ENCODE measurements at places on chromosomes 2 and 18. TPM values are rescaled to one million over a fixed set of nuclear protein-coding genes. Genes with fewer than 3 reads are reported as not detected.

DNA sequence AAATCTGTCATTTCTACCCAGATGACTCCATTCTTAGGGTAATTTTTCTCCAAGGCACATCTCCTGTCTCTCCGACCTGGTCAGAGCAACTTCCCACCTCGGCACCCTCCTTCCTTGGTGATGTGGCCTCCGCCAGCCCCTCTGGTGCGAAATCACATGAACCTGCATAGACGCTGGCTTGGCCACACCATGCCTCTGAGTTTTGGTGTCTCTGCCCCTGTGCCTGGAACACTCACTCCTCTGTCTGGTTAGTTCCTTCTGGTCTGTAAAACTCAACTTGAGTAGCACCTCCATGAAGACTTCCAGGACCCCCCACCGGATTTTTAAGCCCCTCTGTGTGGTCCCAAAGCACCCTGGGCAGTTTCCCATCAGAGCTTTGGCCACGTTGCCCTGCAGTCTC is 83.2 kb upstream of the OTOS start:
- no peaks in the 10 kb centered on the region for H3K27me3 ChIP-seq
- H3K4me3 ChIP-seq = no peak overlapping the region
- no peak overlapping the region for H3K27ac ChIP-seq
- peak; percentile 7 for DNase-seq
- no peaks in the 10 kb centered on the region for H3K4me1 ChIP-seq

The PJVK gene
- total RNA-seq = 0.96 TPM

The TUBA4B gene
- total RNA-seq = not detected

GRCh38 chr2:60891180-60891579 is 9.8 kb downstream of the REL start:
- DNase-seq = no peak
- H3K36me3 ChIP-seq = no peaks in the 10 kb centered on the region
- no peak overlapping the region for H3K27ac ChIP-seq

GRCh38 chr2:29910960-29911359 is 10.4 kb downstream of the ALK start:
- H3K4me1 ChIP-seq = no peaks in the 10 kb centered on the region
- no peak overlapping the region for H3K27ac ChIP-seq
- H3K36me3 ChIP-seq = no peaks in the 10 kb centered on the region
- H3K27me3 ChIP-seq = no peaks in the 10 kb centered on the region
- H3K4me3 ChIP-seq = no peak overlapping the region

- DNase-seq = peak; percentile 48
- no peaks in the 10 kb centered on the region for H3K27me3 ChIP-seq
- H3K27ac ChIP-seq = no peak overlapping the region
- H3K36me3 ChIP-seq = no peaks in the 10 kb centered on the region
- no peak overlapping the region for H3K4me3 ChIP-seq
Measured at GRCh38 chr2:223101340-223102039, 49.5 kb downstream of the KCNE4 start.

GRCh38 chr2:241788572-241788971 is 11.9 kb downstream of the GAL3ST2 start:
- H3K27ac ChIP-seq = peak overlapping the region; percentile 41
- no peak overlapping the region for H3K4me3 ChIP-seq
- H3K4me1 ChIP-seq = peaks cover 7% of the 10 kb centered on the region
- no peaks in the 10 kb centered on the region for H3K36me3 ChIP-seq
- no peak for DNase-seq

- H3K27me3 ChIP-seq = no peaks in the 10 kb centered on the region
- H3K4me1 ChIP-seq = no peaks in the 10 kb centered on the region
- no peak overlapping the region for H3K4me3 ChIP-seq
Measured at GRCh38 chr2:185531721-185532120, 206.9 kb upstream of the FSIP2 start.

- DNase-seq = no peak
- H3K4me1 ChIP-seq = no peaks in the 10 kb centered on the region
Measured at GRCh38 chr2:238743243-238744065, 104.4 kb upstream of the TWIST2 start.
